ENCODE measurements at places on chromosomes 5 and 9.

DNA sequence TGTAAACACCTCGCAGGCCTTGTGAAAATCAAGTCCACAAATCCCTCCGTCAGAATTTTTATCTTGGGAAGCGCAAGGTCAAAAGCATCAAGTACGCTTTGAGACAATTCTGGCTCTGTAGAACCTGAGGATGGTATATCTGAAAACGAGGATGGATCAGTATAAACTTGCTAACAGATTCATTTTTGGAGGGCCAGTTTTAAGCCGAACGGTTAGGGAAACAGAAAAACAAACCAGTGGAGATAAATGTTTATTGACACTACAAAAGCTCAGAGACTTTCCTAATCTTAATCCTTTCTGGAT is 352 bp upstream of the PGGT1B start:
- DNase-seq = no peak

GRCh38 chr5:142520885-142521284 is 165.0 kb downstream of the FGF1 start:
- no peak for DNase-seq

GRCh38 chr9:95907794-95908193 is 32.3 kb downstream of the ERCC6L2 start:
- DNase-seq = no peak

- no peak for DNase-seq
These were observed 47.9 kb downstream of the RNF180 start for GRCh38 chr5:64213531-64213930.

DNA sequence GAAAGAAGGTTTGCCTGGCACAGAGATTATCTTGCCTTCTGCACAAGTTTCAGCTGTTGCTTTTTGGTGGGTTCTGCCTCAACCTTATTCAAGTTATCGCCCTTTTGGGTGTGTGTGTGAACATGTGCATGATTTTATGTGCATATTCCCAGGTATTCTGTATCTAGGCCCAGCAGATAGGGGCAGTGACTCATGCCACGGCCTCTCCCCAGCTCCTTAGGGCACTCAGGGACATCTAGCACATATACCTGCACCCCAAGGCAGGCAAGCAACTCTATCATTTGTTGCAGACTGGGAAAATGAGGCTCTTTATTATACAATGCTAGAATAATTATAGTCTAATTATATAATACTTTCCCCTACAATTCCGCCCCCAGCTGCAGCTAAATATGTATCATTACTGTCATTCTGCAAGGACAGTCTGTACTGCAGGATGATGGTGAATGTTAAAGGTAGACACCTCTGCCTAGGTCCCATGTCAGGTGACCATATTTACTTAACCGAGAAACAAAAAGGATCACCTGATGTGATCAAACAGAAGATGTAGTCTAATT is 128.9 kb downstream of the PDE8B start:
- no peak for DNase-seq

DNA sequence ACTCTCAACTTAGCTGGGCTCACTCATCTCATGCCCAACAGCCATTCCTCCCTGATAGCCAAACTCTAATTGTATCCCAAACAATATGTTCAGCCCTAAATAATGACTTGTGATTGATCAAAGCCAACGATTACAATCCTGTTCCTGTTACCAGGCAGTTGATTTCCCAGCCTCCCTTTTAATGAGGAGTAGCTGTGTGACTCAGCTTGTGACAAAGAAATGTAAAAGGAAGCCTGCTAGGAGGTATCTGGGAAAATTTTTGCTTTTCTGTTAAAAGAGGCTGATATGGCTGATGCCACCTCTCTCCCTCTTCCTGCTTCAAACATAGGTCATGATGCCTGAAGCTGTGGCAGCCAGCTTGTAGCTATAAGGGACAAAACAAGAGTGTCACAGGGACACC is 19.6 kb upstream of the ENC1 start:
- no peak for DNase-seq

DNA sequence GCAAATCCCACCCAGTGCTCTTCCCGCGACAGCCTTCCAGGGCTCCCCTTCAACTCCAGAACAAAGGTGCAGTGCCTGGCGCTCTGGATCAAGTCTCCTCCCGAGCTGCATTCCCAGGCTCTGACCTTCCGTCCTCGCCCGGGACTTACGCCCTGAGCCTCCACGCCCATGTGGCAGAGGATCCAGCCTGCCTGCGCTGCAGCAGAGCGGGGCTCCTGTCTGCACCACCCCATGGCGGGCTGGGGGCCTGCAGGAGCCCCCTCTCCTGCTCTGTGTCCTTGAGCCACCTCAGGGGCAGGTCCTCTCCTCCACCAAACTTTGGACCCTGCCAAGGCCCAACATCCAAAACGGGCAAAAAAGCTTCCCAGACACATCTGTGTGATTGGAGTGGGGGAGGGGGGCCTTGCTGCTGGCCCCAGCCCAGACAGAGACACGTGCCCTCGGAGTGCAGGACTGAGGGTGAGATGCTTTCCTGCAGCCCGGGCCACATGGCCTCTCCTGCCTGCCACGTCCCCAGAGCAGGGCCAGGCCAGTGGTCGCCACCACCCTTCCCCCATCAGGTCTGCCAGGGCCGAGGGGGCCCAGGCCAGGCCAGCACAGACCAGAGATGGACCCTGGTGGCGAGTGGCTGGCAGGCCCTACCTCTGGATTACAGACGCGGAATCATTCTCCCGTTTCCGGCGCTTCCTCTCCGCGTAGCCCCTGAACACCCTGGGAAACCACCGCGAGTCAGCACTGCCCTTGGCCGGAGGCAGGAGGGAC is 4.4 kb downstream of the NSMF start:
- no peak for DNase-seq

DNA sequence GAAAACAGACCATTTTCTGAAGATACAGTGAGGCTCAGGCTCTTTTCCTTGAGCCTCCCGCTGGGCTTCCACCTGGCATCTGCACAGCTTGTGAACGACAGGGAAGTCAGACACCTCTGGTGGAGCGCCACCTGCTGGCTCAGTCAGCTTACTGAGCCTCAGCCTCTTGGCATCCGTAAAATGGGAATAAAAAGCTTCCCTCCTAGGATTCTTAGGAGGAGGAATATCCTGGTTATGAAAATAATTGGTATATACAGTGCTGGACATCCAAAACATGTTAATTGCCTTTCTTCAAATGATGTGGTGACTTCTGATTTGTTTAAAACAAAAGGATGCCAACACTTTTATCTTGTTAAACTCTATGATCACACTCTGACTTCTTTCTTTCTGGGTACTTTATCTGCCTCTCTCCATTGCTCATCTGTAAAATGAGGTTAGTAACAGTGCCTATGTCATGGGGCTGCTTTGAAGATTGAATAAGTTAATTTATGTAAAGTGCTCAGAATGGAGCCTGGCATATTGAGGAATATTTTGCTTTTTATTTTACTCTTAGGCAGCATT is 67.5 kb downstream of the MAMDC2 start:
- peak; percentile 5 for DNase-seq

DNA sequence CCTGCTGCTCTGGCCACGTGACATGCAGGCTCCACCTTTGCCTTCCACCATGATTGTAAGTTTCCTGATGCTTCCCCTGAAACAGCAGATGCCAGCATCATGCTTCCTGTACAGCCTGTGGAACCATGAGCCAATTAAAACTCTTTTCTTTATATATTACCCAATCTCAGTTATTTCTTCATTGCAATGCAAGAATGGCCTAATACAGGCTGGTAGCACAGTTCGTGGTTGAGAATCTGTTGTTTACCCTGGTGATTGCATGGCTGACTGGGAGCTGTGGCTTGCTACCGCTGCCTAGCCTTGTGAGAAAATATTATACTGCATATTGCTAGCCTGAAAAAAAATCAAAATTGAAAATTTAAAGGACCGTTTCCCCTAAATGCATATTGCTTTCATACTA is 44.8 kb upstream of the PTPN3 start:
- no peak for DNase-seq

GRCh38 chr5:138610415-138610917 is 35.3 kb upstream of the HSPA9 start:
- no peak for DNase-seq

GRCh38 chr5:58115811-58116210 is 344.1 kb downstream of the PLK2 start:
- DNase-seq = no peak

GRCh38 chr9:113653746-113654604 is 190.4 kb downstream of the RGS3 start:
- no peak for DNase-seq

GRCh38 chr9:109973336-109973735 is 193.3 kb downstream of the PALM2AKAP2 start:
- DNase-seq = no peak

- DNase-seq = no peak
These were observed 28.3 kb downstream of the ARHGEF28 start for GRCh38 chr5:73654171-73654811.

GRCh38 chr9:125829743-125830142 is 82.6 kb downstream of the PBX3 start:
- DNase-seq = peak; percentile 12

GRCh38 chr9:120627073-120627472 is 47.1 kb upstream of the CDK5RAP2 start:
- DNase-seq = no peak

- DNase-seq = no peak
These were observed 11.4 kb upstream of the ANKRD33B start for GRCh38 chr5:10552183-10553143.

DNA sequence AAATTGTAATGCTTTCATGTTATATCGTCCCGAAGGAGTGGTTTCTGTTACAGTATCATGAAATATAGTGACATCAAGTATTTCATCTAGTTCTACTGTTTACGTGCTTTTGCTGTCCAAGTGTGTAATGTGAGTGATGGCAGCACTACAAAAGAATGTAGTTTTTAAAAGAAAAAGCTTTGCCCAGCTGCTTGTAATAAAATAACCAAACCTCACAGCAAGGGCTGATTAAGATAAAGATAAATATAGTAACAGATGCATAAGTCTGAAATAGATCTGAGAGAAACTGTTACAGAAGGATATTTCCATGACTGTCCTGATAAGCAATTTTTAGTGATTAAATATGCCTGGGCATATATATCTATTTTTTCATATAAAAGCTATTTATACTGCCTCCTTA is 106.4 kb downstream of the AUH start:
- DNase-seq = no peak

DNA sequence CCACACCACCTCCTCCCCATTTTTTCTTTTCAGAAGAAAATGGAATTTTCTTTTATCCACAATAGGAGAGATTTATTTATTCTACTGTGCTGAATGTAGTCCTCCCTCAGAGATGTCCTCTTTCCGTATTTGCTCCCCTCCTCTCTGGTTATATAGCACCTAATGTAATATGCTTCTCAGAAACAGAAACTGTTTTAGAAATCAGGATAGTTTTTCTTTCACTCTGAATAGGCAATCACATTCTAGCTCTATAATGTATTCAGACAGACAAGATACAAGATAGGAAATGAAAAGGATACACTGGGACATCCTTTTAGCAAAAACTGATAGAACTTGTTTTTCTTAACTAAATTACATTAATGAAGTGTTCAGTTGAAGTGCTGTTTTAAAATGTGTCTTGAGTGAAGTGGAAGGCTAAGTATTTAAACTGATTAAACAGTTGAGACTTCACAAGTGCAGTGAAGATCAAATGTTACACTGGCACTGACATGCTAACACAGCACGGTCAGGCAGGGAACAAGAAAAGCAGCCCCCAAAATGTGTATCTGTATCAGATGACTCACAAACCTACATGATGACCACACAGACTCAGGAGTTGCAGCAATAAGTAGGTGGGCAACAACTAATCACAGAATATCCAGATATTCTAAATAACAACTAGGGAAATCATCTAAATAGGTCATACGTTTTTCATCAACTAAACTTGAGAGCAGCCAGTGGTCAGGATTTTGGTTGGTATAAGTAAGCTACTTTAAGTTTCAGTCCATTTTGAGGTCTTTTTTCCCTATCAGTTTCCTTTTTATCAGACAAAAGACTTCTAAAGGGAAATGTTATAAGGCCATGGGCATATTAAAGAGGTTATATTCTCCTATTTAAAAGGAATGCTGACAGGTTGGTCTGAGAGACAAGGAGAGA is 260.4 kb downstream of the MLLT3 start:
- no peak for DNase-seq

GRCh38 chr5:1008451-1009358 is at the start of gene NKD2:
TSS of gene NKD2 (plus strand) at chr5:1008802. CDS start at chr5:1009058, 256 bp downstream.
- DNase-seq = peak; percentile 50

- DNase-seq = no peak
These were observed 10.4 kb downstream of the PSAT1 start for GRCh38 chr9:78307360-78307759.
